D721Med (cell line): ENCODE measurements at places on chromosomes 1 and 21.

- DNase-seq = no peak
These were observed 42.5 kb upstream of the LRRN2 start for GRCh38 chr1:204728045-204728444.

GRCh38 chr1:208885060-208885459 is 640.9 kb upstream of the PLXNA2 start:
- no peak for DNase-seq

DNA sequence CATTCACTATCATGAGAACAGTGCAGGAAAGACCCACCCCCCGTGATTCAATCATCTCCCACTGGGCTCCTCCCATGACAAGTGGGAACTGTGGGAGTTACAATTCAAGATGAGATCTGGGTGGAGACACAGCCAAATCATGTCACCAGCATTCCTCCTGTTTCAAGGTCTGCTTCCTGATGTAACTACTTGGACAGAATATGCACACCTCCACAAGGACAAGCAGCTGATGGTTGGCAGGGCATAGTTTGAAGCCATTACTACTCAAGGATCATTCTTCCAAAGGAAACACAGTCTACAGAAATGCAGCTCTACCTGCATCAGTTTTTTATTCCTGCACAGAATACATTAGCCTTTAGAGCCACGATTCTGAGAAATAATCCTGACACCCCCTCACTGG is 28.5 kb upstream of the RNF2 start:
- DNase-seq = no peak

DNA sequence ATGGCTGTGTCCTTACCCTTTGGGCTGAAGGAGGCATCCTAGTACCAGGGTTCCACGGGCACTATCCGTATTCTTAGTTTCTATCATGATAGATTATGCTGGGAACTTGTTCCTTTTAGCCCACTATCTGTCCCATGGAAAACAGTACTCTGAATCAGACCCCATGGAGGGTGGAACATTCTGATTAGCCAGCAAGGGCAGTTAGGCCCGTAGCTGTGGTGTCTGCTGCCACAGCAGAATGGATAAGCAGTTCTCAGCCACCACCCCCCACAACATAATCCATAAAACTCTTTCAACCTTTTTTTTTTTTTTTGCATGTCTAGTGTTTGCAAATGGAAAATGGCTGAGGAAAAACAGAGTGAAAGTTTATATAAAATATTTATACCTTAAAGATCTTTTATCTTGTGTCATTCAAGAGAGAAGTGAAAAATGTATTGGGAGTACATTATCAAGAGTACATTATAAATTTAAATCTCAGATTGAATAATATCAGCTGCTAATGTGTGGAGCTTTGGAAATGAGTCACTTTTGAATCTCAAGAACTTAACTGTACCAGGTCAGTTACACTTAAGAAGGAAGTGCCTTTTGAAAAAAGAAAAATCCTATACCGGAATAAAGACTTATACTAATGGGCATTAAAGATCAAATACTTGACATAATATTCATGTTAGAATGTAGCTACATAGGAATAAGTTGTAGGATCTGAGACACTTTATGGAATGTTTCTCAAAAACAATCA is 80.3 kb downstream of the NFIA start:
- DNase-seq = no peak

- peak; percentile 50 for DNase-seq
These were observed 23.8 kb downstream of the SEC16B start for GRCh38 chr1:177945943-177946650.

GRCh38 chr21:38848187-38848609 is 42.5 kb downstream of the ETS2 start:
- no peak for DNase-seq

GRCh38 chr1:53280496-53280895 is 42.2 kb upstream of the MAGOH start:
- DNase-seq = no peak

- no peak for DNase-seq
These were observed 150.2 kb downstream of the PRDM16 start for GRCh38 chr1:3219005-3219790.

GRCh38 chr1:224762046-224762445 is 145.9 kb downstream of the CNIH3 start:
- no peak for DNase-seq

DNA sequence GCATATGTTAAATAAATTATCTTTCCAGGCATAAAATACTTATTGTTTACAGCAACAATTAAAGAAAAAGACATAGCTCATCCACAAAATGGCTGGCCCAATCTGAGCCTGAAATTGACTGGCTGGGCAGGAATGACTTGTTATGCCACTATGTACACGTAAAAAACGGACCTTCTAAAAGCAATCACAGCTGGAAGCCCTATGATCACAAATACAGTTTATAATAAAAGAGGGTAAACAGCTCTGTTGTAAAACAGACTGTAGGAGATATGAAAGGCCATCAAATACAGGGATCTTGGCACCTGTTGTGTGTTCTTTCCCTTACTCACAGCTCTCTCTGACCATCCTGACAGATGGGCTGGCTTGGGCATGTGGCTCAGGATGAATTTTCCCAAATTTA is 70.5 kb upstream of the DMRTA2 start:
- DNase-seq = no peak

DNA sequence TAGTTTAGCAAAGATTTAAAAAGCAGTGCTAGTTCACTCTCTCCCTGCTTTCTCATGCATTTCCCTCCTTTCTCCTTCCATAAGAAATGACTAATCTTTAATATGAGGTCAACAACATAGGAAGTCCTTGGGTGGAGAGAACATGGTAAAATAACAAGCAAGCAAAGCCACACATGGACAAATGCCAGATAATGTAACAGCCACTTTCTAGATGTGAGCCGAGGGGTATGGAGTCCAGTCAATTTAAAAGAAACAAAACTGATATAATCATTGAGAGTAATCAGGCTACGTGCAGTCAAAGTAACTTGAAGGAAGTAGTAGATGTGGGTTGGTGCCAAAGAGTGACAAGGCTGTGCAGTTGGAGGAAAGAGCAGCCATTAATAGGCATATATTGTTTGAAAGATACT is 69.6 kb downstream of the DUSP10 start:
- no peak for DNase-seq

DNA sequence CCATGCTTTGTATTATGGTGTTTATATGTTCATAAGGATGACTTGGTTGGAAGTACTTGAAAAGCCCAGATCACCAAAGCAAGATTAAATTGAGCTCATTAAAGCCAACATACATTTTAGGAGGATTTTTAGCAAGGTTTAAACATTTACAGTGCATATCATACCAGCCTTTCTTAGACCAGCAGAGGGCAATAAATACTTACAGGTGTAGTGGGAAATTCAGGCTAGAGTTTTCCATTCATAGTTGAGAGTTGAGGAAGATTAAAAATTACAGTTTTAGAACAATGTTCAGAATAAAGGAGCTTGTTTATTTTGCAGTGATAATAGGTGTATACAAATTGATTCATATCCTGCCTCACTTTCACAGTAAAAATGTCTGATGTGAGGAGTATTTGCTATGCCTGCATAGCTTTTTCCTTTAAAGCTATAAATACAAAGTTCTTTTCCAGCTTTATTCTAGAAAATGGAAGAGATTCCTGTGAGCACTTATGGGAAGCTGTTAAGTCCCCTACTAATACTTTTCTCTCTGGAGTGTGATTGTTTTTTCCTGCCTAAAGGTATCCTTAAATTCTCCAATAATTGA is 35.3 kb downstream of the DTL start:
- peak; percentile 22 for DNase-seq

GRCh38 chr1:234659538-234659937 is 49.6 kb upstream of the IRF2BP2 start:
- DNase-seq = no peak

DNA sequence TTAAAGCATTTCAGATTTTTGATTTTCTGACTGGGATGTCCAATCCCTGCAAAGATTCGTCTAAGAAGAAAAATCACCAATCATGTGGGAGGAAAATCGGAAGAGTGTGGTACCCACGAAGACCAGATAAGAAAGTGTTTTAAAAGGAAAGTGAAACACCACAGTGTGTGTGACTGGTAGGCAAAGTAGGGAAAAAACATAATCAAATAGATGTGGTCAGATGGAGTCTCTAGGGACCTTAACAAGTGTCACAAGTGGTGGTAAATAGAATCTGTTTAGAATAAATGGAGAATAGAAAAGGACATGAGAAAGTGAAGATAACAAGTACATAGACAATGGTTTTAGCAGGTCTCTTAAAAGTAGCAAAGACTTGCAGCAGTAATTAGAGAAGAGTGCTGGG is 154.6 kb downstream of the SLC30A10 start:
- no peak for DNase-seq

GRCh38 chr1:180859306-180859705 is 53.4 kb upstream of the KIAA1614 start:
- no peak for DNase-seq

DNA sequence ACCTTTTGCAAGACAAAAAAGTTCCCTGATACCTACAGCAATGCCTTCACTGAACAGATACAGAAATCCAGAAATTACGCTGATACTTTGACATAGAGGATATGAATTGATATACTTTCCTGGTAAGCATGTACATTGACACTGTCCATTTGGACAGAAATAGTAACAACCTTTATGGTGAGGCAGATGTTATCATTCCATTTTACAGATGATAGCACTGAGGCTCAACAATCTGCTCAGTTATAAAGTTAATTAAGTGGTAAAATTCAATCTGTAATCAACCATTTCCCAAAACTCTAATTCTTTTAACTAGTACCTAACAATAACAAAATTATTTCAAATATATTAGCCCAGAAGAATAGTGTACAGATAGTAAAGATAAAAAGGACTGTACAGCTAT is 20.6 kb downstream of the SCAF4 start:
- DNase-seq = no peak

GRCh38 chr1:240672132-240672811 is 60.3 kb upstream of the GREM2 start:
- DNase-seq = no peak

DNA sequence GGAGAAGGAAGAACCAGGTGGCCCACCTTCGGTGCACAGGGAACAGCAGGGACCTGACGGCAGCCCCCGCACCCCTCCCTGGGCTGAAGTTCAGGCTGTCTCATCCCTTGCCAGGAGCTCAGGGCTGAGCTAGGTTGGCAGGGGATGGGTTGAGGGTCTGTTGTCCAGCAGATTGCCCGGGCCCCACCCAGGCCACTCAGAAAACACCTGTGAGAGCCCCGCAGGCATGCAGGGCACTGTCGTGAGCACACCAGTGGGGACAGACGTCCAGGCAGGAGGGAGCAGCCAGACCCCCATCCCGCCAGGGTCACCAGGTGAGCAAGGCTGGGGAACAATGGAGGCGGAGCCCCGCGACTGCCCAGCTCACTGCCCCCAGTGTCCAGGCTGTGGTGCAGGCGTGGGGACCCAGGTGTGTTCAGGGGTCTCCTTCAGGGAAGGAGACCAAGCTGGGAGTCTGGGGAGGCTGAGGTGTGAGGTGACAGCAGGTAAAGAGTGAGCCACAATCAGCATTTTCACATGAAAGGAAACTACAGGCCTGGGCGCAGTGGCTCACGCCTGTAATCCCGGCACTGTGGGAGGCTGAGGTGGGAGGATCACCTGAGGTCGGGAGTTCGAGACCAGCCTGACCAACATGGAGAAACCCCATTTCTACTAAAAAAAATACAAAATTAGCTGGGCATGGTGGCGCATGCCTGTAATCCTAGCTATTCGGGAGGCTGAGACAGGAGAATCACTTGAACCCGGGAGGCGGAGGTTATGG is 9.4 kb upstream of the SAMD11 start:
- DNase-seq = no peak

DNA sequence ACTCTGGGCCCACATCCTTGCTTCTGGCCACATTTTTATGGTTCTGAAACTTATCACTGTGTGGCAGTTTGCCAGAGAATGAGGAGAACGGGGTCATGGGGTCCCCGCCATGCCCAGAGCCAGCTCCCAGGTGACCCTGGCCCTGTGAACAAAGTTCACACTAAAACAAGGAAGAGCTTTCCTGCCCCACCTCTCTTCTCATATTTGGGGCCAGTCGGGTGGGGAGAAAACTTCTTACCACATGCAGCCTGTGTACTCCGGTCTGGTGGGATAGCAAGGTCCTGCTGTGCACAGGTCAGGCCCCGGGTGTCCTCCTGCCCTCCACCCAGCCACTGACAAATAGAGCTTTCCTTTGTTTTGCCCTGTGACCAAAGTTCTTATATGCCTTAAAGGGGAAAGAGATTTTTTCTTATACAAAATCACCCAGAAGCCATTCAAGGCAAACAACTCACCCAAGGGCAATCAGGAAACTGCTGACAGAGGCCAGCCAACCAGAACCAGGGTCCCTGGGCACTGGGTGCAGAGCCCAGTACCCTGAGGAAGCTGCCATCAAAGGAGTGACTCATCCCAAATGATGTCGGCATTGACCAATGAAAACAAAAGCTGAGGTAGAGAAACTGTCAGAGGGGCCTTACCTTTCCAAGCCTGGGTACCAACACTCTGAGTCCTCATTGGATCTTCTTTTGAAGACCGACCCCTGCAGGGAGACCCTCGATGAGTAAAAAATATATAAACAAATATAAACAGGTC is 53.6 kb downstream of the OLIG1 start:
- no peak for DNase-seq

GRCh38 chr1:7380712-7381111 is 390.4 kb upstream of the VAMP3 start:
- no peak for DNase-seq

GRCh38 chr1:8438489-8438888 is 120.6 kb downstream of the SLC45A1 start:
- DNase-seq = no peak

- DNase-seq = no peak
These were observed 165.3 kb downstream of the TOMM20 start for GRCh38 chr1:234963180-234963903.

GRCh38 chr1:47174656-47175020 is 15.2 kb downstream of the PDZK1IP1 start:
- no peak for DNase-seq

- no peak for DNase-seq
These were observed 6.5 kb upstream of the FGGY start for GRCh38 chr1:59290193-59290949.

GRCh38 chr1:80436851-80437250 is 1363.9 kb upstream of the ADGRL2 start:
- no peak for DNase-seq

- no peak for DNase-seq
These were observed 31.6 kb downstream of the AGT start for GRCh38 chr1:230682274-230682673.

DNA sequence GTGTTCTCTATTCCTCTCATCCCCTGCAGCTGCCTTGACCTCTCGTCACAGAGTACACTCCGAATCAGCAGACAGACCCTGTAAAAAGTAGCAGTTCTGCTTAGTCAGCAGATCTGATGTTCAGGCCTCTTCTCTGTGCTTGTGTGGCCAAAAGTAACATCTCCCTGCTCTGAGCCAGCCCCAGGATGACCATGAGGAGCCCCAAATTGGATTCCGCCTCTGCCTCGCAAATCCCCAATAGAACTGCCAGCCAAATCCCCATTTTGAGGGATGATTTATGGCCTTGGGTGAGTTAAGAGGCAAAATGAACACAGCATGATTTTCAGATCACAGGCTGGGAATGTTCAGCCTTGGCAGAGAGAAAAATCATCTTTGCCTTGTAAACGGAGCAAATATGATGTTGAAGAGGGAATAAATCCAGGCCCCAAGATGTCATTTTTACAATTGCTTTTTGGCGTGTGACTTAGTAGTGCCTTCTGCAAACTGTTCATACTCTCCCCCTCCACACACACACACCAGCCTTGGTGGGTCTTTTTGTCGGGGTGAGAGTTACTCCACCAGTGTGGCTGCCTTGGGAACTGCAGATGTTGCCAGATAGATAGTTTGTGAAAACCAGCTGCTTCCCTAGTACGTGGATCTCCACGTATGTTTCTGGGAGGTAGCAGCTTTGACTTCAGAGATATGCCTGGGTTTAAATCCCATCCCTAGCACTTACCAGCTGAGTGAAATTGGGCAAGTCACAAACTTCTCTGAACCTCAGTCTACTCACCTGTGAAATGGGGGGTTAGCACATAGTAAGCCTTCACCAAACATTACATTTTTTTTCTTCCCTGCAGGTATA is 77.8 kb downstream of the MAN1C1 start:
- DNase-seq = no peak
